ENCODE measurements at places on chromosomes 3 and 15.

DNA sequence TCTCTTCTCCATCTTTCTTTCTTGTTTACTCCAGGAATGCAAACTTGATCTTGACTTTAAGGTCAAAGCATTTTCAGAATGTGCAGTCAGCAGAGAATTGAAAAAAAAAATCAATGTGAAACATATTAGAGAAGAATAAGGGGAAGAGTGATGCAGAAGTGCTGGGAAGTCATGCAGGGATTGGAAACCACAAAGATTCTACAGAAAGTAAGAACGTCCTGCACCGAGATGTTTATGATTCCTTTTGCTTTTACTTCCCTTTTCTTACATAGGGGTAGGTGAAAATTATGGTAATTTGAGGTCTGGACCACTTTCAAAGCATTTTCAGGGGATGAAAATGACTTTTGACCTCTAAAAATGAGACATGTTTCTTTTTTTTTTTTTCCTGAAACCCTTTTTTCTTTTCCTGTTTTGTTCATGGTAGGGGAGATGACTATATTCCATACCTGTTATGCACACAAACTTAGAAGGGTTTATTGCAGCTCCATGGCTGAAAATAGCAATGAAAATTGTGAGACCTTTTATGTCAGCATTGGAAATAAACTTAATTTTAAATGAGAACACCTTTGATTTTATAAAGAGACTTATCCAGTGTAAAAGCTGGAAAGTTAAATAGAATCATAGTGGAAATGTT is 623.5 kb upstream of the TBL1XR1 start:
- no peak for DNase-seq

- DNase-seq, result no peak
Measured at GRCh38 chr3:153066983-153067382, 95.0 kb upstream of the RAP2B start.

DNA sequence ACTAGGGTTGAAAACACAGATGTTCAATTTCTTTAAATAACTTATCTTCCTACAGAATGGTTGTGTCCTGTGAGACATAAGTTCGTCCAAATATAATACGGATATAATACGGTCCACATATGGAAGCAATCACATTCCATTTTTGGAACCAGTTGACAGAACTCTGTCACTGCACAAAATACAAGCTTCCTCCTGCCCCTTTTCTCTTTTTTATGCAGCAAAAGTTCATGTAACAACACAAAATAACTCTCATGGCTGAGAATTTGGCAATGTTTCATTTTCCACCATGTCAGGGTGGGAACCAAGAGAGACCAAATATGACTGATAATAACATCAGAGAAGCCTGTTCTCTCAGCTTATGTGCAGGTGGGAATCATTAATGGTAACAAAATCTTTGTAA is 158.1 kb upstream of the ZNF385D start:
- DNase-seq, result no peak

DNA sequence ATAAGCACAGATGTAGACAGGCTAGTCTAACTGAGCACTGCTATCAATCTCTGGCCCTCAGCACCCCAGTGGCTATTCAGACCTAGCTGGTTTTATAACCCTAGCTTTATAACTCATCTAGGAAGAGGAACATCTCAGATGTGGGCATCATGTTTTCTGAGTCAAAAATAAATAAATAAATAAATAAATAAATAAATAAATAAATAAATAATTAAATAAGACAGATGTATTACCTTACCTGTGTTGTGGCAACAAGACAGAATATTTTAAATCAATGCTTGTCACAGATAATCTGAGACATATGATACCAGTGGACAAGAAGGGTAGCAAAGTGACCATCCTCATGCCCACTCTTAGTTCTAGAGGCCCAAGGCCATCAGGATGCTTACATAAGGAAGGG is 52.2 kb downstream of the EFHB start:
- DNase-seq, result no peak

- no peak for DNase-seq
Measured at GRCh38 chr3:35748144-35748543, 108.8 kb downstream of the ARPP21 start.

DNA sequence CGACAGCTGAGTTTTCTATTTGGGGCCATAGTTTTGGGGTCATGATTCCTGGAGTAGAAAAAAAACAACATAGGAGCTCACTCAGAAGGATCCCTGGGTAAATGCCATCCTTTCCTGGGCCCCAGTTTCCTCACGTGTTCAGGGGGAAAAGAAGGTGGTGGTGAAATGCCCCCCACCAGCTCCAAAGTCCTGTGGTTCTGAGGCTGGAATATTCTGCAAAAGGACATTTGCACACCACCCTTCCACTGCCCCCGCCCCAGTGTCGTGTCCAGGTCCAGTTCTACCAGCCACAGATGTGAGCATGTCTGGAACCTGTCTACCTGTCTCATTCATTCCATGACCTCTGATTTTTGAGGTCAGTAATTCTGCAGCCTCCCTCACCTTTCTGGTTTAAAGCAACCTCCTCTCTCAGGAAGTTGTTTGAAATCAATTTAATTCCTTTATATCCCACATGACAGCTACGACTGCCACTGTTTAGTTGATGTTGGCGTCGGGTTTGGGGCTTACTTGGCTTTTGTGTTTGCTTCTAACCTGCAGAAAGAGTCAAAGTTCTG is 82.1 kb downstream of the SMAD3 start:
- DNase-seq, result no peak

All from activated naive CD4-positive, alpha-beta T cell treated with Interleukin-2 at 50 U/mL for 16 hours (primary cell).